ENCODE measurements at places on chromosomes 1 and 21.

- DNase-seq: no peak
Observed at GRCh38 chr1:51729824-51730301, 113.0 kb downstream of the OSBPL9 start.

DNA sequence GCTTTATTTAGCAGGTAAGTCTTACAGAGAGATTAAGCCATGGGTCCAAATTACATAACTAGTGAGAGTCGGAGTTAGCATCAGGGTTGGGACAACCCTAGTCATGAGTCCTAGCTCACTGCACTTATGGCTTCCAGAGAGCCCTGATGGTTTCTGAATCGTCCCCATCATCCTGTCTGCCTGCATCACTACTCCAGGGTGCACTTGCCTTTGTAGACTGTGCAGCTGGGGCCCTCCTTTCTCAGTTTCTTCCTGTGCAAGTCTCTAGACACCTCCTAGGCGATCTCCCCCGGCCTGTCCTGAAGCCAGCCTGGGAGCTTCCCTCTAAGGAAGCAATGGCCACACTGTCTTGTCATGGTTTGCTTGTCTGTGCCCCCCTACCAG, 37.1 kb downstream of the KIAA0040 start:
- DNase-seq: no peak

GRCh38 chr1:85502625-85503083, 37.7 kb upstream of the DDAH1 start:
- DNase-seq: no peak

GRCh38 chr1:43994794-43995790, 3.7 kb downstream of the CCDC24 start:
- DNase-seq: no peak

DNA sequence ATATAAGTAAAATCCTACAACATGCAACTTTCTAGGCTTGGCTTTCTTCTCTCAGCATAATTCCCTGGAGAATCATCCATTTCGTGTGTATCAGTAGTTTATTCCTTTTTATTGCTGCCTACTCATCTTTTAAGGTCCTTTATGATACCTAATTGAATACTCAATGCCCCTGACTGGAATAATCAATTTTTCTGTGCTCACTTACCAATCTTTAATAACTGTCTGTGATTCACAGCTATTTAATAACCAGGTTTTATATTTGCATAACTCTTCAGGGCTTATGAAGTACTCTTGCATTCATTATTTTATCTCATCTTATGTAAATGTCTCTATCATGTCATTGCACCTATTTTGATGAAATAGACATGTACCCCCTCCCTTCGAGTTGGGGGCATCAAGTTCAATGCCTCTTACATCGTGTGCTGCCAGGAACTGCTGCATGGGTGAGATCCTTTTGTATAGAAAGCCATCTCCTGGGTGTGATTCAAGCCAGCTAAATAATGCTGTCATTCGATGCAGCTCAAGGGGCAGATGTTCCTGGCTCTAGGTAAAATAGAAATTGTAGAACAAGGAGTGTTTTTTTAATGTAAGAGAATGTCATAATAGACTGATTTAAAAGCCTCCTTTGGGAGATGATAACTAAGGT, 222.7 kb downstream of the SLC35F3 start:
- DNase-seq: no peak

GRCh38 chr1:98344731-98345130, 316.8 kb upstream of the SNX7 start:
- no peak for DNase-seq

DNA sequence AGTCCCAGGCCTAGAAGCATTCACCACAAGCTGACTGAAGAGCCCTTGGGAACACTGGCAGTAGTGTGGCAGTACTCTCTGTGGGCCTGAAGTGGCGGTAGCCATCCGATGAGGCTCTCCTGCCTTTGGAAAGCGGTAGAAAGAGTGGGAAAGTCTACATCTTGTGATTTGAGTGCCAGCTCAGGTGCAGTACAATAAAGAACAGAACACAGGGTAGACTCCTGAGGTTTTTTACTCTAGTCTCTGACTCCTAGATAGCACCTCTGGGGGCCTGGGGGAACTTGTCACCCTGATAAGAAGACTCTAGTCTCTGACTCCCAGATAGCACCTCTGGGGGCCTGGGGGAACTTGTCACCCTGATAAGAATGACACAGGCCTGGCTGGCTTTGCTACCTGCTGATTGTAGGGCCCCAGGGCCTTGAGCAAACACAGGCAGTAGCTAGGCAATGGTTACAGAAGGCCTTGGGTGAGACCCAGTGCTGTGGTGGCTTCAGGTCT, 18.0 kb upstream of the IL20 start:
- no peak for DNase-seq

Data from esophagus squamous epithelium (tissue), 5 donors.